ENCODE measurements at places on chromosomes 4 and X.
A peak's percentile ranks its signal among the peaks of the same experiment; 100 is the strongest.

DNA sequence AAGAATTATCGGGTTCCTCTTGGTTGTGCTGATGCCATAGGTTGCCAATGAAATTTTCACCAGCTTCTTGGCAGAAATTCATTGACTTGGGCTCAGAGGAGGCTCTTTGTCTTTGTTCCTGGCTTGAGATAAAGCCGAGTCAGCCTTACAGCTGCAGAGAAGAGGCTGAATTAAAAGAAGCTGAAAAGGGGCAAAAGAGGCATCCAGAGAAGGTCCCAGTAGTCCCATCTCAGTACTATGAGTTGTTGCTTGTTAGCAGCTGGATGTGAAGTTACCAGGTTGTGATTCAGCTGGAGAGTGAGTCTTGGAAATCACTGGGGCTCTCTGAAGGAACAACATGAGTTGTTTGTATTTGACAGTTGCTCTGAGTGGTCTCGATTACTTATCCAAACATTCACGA, 59.7 kb downstream of the SMAD1 start:
- no peak for DNase-seq
- no peak overlapping the region for H3K27ac ChIP-seq
- H3K4me3 ChIP-seq = no peak overlapping the region
- H3K4me1 ChIP-seq = peaks cover 35% of the 10 kb centered on the region
- peaks cover 14% of the 10 kb centered on the region for H3K36me3 ChIP-seq

DNA sequence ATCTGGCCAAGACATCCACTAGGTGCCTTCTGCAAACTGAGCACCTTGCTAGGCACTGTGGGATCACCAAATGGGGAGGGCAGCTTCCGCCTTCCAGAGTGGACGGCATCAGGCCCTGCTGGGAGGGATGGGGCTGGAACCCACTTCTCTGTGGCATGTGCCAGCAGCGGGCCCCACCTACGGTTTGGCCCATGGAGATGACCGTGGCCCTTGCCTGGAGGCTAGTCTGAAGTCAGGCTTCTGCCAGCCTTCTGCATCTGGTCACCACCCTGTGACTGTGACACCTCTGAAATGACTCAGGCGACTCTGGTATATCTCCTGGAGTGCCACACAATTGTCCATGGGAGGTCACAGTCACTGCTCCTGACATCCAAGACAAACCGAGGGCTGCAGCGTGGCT, 7.2 kb downstream of the SSR4 start:
- H3K4me1 ChIP-seq = peaks cover 6% of the 10 kb centered on the region
- H3K27ac ChIP-seq = no peak overlapping the region
- no peaks in the 10 kb centered on the region for H3K36me3 ChIP-seq
- H3K4me3 ChIP-seq = no peak overlapping the region

DNA sequence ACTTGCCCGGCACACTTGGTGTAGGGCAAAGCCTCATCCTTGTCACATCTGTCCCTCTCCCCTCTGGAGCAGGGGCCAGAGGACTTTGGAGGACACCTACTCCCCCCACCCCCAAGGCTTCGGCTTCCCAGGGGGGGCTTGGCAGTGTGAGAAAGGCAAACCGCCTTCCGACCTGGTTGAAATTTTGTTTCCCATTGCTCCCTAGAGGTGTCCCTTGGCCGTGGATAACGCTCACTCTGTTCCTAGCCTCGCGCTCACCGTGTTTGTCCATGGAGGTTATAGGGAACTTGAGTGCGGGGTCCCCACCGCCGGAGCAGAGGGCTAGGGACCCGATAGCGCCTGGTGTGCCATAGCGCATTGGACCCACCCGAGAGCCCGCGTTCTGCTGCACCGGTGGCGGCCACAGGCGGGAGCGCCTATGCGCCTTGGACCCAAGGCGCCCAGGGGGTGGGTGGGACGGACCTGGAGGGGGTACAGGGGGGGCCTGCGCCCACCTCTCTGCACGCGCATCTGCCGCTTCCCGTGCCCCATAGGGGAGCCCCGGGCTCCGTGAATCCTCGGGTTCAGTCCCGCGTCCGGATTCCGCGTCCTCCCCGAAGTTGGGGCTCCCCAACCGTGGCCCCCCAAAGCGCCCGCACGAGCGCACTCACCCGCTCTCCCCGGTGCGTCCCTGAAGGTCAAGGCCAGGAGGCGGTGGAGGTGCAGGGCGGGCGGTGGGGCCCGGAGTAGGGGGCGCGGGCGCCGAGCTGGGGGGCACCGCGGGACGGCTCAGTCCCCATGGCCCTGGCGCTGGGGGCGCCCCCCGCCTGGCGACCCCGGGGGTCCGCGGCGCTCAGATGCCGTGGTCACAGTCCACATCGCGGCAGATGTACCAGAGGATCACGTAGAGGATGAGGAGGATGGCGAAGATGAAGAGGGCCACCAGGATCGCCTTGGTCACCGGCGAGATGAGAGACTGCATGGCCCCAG, 82.7 kb upstream of the DHRSX start:
- peaks cover 12% of the 10 kb centered on the region for H3K4me1 ChIP-seq
- H3K36me3 ChIP-seq = no peaks in the 10 kb centered on the region
- DNase-seq = no peak
- peak overlapping the region; percentile 58 for H3K4me3 ChIP-seq
- H3K27me3 ChIP-seq = peaks cover 64% of the 10 kb centered on the region

DNA sequence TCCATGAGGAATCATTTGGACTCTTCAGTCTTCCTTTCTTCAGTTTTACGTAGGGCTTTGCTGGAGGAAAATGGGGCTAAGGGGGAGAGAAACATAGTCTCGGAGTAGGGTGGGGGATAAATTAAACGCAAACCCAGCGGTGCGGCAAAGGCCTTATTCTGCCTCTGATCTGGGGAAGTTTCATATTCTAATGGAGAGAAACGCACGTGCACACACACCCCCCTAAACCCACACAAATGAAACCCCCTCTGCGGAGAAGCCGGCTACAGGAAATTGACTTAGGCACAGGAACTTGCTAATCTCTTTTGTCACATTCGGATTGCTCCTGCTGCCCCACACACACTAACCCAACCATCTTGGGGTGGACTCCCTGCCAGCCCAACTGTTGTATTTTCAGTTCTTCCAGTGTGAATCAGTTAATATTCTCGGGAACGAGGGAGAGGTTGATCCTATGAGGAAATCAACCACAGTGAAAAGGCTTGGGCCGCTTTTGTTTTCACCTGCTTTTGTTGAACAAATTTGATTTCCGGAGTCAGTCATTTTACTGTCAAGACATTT, at the start of gene RHOH:
Gene RHOH (plus strand): TSS at position 308 of the 558 bp plus-strand sequence. CDS start 46,356 bp downstream, outside the sequence.
- no peaks in the 10 kb centered on the region for H3K27me3 ChIP-seq
- no peak within 1 kb of the TSS for H3K27ac ChIP-seq
- peaks cover 35% of the 10 kb centered on the region for H3K4me1 ChIP-seq
- no peak for DNase-seq

DNA sequence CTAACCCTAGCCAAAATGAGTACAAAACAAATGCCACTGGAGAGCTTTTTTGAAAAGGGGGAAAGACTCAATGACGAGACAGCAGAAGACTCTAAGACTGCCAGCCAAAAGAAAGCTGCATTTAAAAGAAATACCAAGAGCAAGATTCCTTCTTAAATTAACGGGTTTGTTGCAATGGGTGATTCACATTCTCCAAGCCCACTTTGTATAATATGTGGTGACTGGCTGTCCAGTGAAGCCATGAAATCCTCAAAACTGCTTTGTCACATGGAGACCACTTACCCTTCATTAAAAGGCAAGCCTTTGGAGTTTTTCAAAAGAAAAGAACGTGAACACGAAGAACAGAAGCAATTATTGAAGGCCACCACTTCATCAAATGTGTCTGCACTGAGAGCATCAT, 68.2 kb downstream of the MRPL1 start:
- H3K4me1 ChIP-seq = peaks cover 9% of the 10 kb centered on the region
- no peaks in the 10 kb centered on the region for H3K27me3 ChIP-seq
- H3K4me3 ChIP-seq = no peak overlapping the region
- H3K27ac ChIP-seq = no peak overlapping the region

DNA sequence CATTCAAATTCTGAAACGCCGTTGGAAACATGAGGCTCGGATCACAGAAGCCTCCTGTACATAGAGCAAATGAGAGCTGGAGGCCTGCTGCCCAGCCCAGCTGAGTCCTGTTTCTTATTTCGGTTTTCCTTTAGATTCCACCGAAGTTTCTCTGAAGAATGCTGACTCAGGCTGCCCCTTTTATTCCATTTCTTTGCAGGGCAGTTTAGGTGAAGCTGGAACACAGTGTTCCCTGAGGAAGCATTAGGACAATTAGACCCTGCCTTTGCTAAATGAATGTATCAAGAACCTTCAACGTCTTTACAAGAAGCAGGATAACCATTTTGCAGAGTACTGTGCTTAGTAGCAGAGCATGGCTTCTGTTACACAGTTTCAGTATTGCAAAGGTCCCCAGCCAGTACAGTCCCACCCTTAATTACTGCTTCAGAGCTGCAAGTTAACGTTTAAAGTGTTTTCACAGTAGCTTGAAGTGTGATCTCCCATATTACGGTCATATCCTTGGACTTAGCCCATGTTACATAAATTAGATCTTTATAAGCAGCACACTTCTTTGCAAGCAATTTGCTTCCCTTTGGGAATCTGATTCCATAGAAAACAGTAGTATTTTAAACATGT, 117.0 kb downstream of the TBL1X start:
- peaks cover 7% of the 10 kb centered on the region for H3K4me1 ChIP-seq
- no peaks in the 10 kb centered on the region for H3K36me3 ChIP-seq
- H3K27me3 ChIP-seq = no peaks in the 10 kb centered on the region
- no peak for DNase-seq

- peaks cover 42% of the 10 kb centered on the region for H3K4me1 ChIP-seq
- H3K27ac ChIP-seq = no peak overlapping the region
- no peak for DNase-seq
- H3K4me3 ChIP-seq = peak overlapping the region; percentile 8
- peaks cover 2% of the 10 kb centered on the region for H3K36me3 ChIP-seq
Measured at GRCh38 chr4:55122235-55122634, 3.2 kb downstream of the KDR start.

- peaks cover 76% of the 10 kb centered on the region for H3K4me1 ChIP-seq
- H3K27ac ChIP-seq = peak overlapping the region; percentile 89
- H3K27me3 ChIP-seq = peaks cover 4% of the 10 kb centered on the region
- no peaks in the 10 kb centered on the region for H3K36me3 ChIP-seq
- H3K4me3 ChIP-seq = no peak overlapping the region
Measured at GRCh38 chr4:165384598-165384997, 5.8 kb downstream of the CPE start.

- no peaks in the 10 kb centered on the region for H3K36me3 ChIP-seq
- no peaks in the 10 kb centered on the region for H3K27me3 ChIP-seq
- H3K4me3 ChIP-seq = no peak overlapping the region
Measured at GRCh38 chrX:132712350-132712749, 223.5 kb upstream of the MBNL3 start.

DNA sequence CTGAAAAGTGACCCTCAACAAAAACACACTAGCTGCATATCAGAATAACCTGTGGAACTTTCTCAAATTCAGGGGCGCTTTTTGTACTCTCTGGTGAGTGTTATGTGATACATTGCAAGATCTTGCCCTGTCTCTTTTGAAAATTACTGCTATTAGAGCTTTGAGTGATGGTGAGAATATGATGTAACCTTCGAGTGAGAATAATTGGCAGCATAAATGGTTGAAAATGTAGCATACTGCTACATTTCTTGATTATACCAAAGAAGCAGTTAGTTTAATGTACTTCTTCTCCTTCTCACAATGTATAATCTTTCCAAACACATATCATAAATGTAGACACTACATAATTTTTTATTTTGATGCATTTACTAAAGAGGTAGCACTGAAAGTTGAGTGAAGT, 882.9 kb downstream of the FSTL5 start:
- no peak for DNase-seq
- no peaks in the 10 kb centered on the region for H3K36me3 ChIP-seq
- H3K4me1 ChIP-seq = no peaks in the 10 kb centered on the region
- no peaks in the 10 kb centered on the region for H3K27me3 ChIP-seq
- H3K4me3 ChIP-seq = no peak overlapping the region

GRCh38 chr4:44662623-44663005, 11.2 kb upstream of the YIPF7 start:
- no peak for DNase-seq
- no peaks in the 10 kb centered on the region for H3K4me1 ChIP-seq
- peaks cover 5% of the 10 kb centered on the region for H3K27me3 ChIP-seq

- H3K4me3 ChIP-seq = no peak overlapping the region
- H3K36me3 ChIP-seq = no peaks in the 10 kb centered on the region
- no peaks in the 10 kb centered on the region for H3K27me3 ChIP-seq
- no peaks in the 10 kb centered on the region for H3K4me1 ChIP-seq
- H3K27ac ChIP-seq = no peak overlapping the region
Measured at GRCh38 chr4:40247350-40247749, 50.5 kb downstream of the RHOH start.

GRCh38 chr4:55318175-55319129, 27.6 kb upstream of the SRD5A3 start:
- H3K27me3 ChIP-seq = no peaks in the 10 kb centered on the region
- DNase-seq = no peak
- no peaks in the 10 kb centered on the region for H3K36me3 ChIP-seq
- no peak overlapping the region for H3K4me3 ChIP-seq
- H3K27ac ChIP-seq = no peak overlapping the region

DNA sequence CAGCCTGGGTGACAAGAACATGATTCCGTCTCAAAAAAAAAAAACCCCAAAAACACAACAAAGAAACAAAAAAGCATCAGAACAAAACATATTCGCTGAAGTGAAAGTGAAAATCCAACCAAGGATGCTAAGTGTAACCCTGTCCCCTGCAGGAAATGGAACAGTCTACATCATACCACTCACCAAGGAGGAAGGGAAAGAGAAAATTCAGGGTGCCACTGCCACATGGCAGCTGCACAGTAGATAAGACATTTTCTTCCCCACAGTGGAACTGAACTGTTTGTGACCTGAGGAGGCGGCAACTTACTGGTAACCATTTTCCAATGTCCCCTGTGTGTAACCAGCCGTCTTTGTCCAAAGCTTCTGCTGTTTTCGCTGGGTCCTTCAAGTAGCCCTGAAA, 28.2 kb upstream of the CENPU start:
- DNase-seq = no peak
- peaks cover 43% of the 10 kb centered on the region for H3K36me3 ChIP-seq
- H3K27me3 ChIP-seq = no peaks in the 10 kb centered on the region
- no peak overlapping the region for H3K27ac ChIP-seq
- no peak overlapping the region for H3K4me3 ChIP-seq

- no peaks in the 10 kb centered on the region for H3K27me3 ChIP-seq
- H3K4me1 ChIP-seq = peaks cover 18% of the 10 kb centered on the region
- H3K4me3 ChIP-seq = no peak overlapping the region
- H3K27ac ChIP-seq = no peak overlapping the region
Measured at GRCh38 chr4:40649321-40649720, 19.7 kb upstream of the RBM47 start.

DNA sequence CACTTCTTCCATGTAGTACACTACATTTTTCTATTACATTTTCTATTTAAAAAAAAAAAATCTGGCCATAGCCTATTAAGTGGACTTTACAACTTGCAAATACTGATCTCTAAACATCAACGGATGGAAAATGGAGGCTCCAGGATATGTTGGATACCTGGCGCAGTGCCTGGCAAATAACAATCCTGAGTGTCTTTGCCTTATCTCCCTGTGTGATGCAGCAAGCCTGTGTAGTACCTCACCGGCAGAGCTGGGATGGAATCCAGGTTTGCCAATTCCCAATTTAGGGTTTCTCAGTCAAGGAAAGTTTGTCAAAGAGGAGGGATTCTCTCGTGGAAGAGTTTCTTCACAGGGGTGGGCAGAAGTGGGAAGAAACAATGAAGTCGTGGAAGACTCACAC, 93.2 kb downstream of the KDR start:
- H3K27me3 ChIP-seq = no peaks in the 10 kb centered on the region
- H3K36me3 ChIP-seq = no peaks in the 10 kb centered on the region
- no peak for DNase-seq
- H3K27ac ChIP-seq = no peak overlapping the region
- H3K4me1 ChIP-seq = peaks cover 28% of the 10 kb centered on the region

- H3K36me3 ChIP-seq = no peaks in the 10 kb centered on the region
- H3K27ac ChIP-seq = no peak overlapping the region
- no peak overlapping the region for H3K4me3 ChIP-seq
- no peak for DNase-seq
- H3K27me3 ChIP-seq = peaks cover 5% of the 10 kb centered on the region
Measured at GRCh38 chr4:143488687-143489086, 24.8 kb upstream of the SMARCA5 start.
